GM12878 (cell line): ENCODE measurements at places on chromosomes 6 and 20.

DNA sequence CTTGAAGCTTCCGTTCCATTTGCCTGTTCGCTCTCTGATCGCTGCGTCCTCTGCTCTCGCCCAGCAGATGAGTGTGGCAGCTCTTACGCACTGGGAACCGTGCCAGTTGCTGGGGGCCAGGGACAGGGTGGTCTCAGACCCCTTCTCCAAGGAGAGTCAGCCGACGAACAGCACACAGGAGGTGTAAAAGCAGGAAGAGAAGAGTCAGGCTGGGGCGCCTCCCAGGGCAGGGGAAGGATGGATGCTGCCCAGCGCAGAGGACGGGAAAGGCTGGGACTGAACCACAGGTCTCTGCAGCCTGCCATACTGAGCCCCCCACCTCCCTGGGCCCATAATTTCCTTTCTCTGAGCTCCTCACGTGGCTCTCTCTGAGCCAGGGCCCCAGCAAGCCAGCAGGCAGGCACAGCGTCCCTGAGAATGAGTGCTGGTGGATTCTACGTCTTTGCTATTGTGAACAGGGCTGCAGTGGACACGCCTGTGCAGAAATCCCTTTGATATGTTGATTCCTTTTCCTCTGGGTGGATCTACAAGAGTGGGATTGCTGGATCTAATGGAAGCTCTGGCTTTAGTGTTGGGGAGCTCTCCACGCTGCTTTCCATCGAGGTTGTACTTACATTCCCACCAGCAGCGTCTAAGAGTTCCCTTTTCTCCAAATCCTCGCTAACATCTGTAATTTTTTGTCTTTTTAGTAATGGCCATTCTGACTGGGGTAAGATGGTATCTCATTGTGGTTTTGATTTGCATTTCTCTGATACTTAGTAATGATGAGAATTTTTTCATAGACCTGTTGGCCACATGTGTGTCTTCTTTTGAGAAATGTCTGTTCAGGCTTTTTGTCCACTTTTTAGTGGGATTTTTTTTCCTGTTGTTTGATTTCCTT is 104.1 kb downstream of the PSMB1 start:
- no peak for DNase-seq

DNA sequence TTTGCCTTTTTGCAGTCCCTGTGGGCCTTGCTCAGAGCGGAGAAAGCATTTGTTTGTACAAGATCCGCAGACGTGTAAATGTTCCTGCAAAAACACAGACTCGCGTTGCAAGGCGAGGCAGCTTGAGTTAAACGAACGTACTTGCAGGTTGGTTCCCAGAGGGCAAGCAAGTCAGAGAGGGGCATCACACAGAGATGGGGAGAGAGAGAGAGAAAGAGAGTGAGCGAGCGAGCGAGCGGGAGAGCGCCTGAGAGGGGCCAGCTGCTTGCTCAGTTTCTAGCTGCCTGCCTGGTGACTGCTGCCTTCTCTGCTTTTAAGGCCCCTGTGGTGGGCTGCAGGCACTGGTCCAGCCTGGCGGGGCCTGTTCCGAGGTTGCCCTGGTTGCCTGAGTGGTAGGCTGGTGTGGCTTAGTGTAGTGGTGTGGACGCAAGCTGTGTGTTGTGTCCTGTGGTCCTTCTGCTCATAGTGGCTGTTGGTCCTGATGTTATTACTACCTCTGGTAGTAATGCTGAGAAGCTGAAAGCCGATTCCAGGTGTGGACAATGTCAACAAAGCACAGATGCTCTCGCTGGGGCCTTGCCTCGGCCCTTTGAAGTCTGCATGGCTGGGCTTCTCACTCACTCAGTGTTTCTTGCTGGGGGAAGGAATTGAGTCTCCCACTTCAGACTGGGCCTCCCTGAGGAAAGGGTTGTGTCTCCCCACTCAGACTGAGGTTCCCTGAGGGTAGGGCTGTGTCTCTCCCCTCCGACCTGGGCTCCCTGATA is 12.1 kb downstream of the VEGFA start:
- DNase-seq: no peak

GRCh38 chr20:4626228-4626627 is 95.5 kb upstream of the PRND start:
- peak; percentile 21 for DNase-seq

- DNase-seq: peak; percentile 54
Measured at GRCh38 chr6:166244353-166245045, 63.7 kb downstream of the PRR18 start.

- DNase-seq: no peak
Measured at GRCh38 chr6:125245109-125245508, 56.7 kb downstream of the HDDC2 start.

DNA sequence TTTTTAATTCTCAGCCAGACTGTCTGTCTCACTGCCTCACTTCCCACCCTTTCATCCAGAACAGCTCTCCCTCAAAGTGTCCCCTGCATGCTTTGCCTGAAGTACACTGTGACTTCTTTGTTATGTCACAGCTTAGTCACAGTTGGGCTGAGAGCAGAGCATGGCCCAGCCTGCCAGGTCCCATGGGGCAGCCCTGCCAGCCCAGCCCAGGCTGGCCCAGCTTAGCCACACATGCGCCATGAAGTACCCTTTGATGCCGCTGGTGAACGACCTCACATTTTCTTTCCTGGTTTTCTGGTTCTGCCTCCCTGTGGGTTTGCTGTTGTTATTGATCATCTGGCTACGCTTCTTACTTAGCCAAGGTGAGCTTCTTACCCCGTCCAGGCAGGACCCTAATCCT is at the start of gene ADIG:
Gene ADIG, plus strand, starts transcription at position 185 of the 400 bp plus-strand sequence. Its CDS starts 54 bp downstream, at position 239.
- no peak for DNase-seq

GRCh38 chr6:144809120-144809519 is 524.0 kb downstream of the UTRN start:
- DNase-seq: no peak

- DNase-seq: no peak
Measured at GRCh38 chr6:105967917-105968602, 118.1 kb upstream of the PRDM1 start.

GRCh38 chr6:37920667-37921066 is 101.1 kb downstream of the ZFAND3 start:
- DNase-seq: no peak

- peak; percentile 76 for DNase-seq
Measured at GRCh38 chr6:28474441-28475219, 31.3 kb upstream of the ZSCAN23 start.

- DNase-seq: no peak
Measured at GRCh38 chr6:132651062-132651461, 7.9 kb downstream of the TAAR1 start.
